Renal cortical epithelial cell (primary cell): ENCODE measurements at places on chromosomes 3 and 15. TPM values are rescaled to one million over a fixed set of nuclear protein-coding genes. Genes with fewer than 3 reads are reported as not detected.
A peak's percentile ranks its signal among the peaks of the same experiment; 100 is the strongest.

DNA sequence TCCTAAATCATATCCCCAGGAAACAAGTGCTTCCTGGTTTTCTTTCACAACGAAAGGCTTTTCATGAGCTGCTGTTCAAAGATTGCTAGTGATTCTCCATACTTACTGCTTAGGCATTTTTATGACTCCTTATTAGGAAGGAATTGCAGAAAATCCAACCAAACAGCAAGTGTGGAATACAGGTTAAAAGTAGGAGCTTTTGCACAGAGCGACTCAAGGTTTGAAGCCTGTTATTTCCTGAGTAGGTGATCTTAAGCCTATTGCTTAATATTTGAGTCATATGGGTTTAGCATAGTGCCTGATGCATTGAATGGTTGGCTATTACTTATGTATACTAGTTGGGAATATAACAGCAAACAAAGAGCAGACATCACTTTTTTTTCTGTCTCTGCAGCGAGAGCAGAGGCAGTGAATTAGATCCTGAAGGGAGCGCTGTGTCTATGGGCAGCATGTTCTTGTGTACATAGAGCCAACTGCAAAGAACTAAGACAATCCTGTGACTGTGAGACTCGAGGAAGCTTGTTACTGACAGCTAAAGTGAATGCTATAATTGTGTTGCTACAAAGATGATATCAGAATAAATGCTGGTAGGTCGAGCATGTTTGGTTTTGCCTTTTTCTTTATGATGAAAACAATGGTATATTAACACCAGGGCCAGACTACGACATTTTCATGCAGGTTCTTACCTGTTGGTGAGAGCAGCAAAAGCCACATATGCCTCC lies 6.3 kb downstream of the TM4SF1 start:
- DNase-seq = peak; percentile 74

GRCh38 chr3:133477487-133477886 lies 77.6 kb downstream of the BFSP2 start:
- no peak for DNase-seq

DNA sequence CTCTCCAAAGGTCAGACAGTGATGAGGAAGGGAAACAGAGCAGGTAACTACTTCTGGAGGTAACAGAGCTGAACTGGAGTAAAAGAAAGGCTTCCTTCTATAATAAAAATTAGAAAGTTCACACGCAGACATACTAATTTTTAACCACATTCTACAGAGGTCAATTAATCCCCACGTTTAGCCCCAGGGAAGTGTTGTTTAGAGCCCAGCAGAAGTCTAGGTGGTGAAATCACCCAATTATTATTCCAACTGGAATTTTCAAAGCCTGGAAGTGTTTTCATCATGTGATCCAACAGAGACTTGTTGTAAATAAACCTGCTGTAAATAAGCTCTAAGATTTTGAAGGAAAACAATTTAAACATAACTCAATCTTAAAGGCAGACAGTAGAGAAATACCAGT lies 6.8 kb downstream of the ALDH1A2 start:
- DNase-seq = peak; percentile 93

GRCh38 chr15:83430441-83430840 lies 16.7 kb upstream of the SH3GL3 start:
- no peak for DNase-seq

DNA sequence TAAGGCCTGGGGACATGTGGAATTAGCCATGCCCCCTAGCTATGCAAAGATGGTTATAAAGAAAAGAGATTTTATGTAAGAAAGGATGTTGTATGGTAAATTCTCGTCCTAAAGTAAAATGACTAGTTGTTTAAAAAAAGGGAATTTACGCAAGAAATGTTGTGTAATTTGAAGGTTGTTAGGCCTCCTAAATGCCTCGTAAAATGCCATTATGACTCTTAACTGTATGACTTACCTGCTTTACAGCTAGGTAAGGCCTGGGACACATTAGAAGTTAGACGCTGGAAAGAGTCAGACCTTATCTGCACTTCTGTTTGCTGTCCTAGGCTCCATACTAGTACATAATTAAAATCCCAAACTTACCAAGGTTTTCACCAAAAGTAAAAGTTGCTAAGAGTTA lies 17.5 kb upstream of the HHATL start:
- DNase-seq = no peak

DNA sequence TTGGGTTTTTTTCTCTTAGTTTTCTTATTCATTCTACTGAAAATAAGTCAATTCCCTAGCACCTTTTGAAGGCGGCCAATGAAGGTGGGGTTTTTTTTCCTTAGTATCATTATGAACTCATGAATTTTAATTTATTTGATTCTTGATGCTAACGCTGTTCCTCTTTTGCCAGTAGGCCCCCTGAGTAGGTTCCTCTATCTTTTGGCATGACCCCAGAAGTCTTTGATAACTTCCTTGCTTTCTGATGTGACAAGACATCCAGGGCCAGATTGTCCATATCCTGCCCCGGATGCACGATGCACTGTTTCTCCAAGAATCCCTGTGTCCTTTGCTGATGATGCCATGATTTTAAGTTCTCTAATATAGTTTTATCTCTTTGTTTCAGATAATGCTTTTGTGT lies 20.6 kb downstream of the LRRK1 start:
- no peak for DNase-seq

GRCh38 chr3:149151843-149152242 lies 22.4 kb downstream of the HPS3 start:
- DNase-seq = peak; percentile 82

- no peak for DNase-seq
Measured at GRCh38 chr3:40642812-40643211, 118.1 kb downstream of the ZNF621 start.

GRCh38 chr3:184568924-184569829 lies 7.6 kb downstream of the EPHB3 start:
- no peak for DNase-seq

DNA sequence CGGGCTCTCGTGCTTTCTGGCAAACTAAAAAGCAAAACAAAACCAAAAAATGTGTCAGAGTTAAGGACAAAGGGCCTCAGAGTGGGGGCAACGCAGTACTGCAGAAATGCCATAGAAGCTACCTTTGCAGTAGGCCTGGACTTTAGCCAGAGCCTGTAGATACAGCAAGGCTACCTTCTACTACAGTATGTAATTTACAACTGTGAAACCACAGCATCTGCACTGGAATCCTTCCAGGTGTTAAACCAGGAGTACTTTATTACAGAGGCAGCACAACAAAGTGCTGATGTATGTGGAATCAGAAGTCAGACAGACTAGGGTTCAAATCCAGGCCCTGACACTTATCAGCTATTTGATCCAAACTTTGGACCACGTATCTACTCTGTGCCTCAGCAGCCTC lies 34.9 kb downstream of the RUBCN start:
- no peak for DNase-seq

- DNase-seq = no peak
Measured at GRCh38 chr3:123883701-123884202, 380 bp downstream of the MYLK start.

GRCh38 chr15:27268923-27269322 lies 297.9 kb downstream of the GABRG3 start:
- DNase-seq = no peak

DNA sequence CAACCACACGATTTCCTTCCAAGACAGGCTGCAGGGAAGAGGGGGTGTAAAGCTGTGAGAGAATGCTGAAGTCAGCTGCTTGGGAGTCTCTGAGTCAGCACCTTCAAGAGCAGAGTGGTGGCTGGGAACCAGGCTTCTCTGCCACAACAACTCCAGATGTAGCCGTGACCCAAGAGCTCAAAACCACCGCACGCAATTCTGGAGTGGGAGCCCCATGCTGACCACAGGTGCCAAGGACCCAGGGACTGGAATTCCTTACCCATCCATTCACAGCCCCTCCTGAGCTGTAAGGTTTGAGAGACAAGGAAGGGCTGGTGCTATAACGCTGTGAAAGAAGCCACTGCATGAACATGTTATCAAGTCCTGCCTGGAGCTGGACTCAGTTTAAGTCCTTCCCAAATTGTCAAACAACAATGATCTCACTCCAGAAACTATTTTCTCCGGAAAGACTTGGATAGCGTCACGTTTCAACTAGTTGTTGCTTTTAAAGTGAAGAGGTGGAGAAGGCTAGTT lies 61.4 kb downstream of the UMPS start:
- peak; percentile 93 for DNase-seq

The SERINC4 gene
- 0.05 TPM in 1 of 2 replicates, not detected in the other for total RNA-seq

The DUOXA2 gene
- total RNA-seq = not detected in 2 replicates

The IL17RB gene
- 1.4 and 10.9 TPM in 2 replicates for total RNA-seq

The CLDND1 gene
- 160 and 180 TPM in 2 replicates for total RNA-seq

The SYNPR gene
- total RNA-seq = not detected in 2 replicates

The SCAANT1 gene
- not detected in 2 replicates for total RNA-seq
